GOT3 (cell line): ENCODE measurements at places on chromosomes 3 and 15.

- DNase-seq = no peak
Measured at GRCh38 chr3:87795701-87796100, 263.1 kb downstream of the CGGBP1 start.

DNA sequence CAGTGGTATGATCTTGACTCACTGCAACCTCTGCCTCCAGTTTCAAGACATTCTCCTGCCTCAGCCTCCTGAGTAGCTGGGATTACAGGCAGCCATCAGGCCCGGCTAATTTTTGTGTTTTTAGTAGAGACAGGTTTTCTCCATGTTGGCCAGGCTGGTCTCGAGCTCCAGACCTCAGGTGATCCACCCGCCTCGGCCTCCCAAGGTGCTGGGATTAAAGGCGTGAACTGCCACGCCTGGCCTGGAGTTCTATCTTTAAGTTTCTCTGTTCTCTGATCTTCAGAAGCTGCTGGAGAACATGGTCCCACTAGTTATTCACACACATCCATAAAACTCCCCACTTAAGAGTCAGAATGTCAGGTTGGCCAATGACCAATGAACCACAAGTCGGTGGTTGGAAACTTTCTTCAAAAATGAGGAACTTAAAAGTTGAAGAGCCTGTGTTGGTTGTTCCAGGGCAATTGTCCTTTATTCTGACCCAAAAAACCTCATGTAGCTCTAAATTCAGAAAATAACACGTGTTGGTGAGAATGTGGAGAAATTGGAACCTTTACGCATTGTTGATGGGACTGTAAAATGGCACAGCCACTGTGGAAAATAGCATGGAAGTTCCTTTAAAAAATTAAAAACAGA, 55.9 kb upstream of the PIK3CB start:
- no peak for DNase-seq

GRCh38 chr15:71282076-71282475, 166.8 kb downstream of the THSD4 start:
- no peak for DNase-seq

GRCh38 chr3:184968115-184968514, 156.1 kb downstream of the VPS8 start:
- DNase-seq = no peak

DNA sequence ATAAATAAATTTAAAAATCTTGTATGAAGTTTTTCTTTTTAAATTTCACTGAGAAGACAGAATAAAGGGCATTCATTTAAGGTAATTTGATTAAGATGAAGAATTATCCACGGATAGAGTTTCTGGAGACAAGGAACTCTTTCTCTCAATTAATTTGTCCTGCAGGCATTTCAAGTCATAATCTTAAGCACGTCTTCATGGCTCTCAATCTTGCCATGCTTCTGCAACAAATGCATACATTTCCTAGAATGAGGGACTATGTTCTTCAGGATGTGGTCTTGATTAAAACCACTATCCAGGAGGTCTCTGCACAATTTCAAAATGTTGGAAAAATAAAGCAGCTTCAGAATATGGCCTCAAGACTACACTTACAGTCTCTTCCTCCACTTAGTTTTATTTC, 67.6 kb upstream of the LSAMP start:
- no peak for DNase-seq

DNA sequence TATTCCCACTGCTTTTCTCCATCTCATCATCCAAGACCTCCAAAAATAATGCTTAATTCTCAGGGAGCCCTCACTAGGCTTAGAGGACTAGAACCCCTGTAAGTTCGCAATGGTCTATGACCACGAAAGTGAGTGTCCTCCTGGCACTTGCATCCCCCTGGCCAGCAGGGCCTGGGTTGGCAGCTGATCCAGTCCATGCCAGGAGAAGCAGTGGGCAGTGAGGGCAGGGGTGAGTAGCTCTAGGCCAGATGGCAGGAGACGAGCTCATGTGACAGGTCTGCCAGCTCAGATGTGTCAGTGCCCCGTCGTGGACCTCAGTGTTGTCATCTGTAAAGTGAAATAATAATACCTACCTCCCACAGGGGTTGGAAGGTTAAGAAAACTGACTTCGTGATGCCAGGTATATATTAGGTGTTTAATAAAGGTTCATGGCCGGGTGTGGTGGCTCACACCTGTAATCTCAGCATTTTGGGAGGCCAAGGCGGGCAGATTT, 11.1 kb downstream of the GP5 start:
- no peak for DNase-seq

DNA sequence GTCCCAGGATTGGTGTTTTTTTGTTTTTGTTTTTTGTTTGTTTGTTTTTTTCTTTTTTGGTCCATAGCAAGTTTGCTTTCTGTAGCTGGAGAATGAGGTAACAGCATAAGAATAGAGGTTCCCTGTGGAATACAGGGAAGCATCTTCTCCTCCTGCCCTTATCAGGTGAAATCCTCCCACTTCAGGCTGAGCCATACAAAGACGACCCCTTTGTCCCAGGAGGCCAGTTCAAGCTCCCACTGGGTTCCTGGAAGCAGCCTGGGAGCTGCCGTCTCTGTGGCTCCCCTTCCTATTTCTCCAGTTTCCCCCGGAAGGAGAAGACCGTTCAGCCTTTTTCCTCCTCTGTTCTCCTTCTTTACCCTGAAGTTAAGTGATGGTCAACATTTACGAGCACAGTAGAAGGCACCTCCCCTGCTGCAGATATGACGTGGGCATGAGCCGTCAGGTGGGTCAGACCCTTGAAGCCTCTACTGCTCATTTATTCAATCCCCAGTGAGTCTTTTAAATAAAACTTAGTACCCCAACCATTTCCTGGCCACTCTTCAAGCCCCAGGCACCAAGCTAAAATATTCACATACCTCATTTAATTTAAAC, 1.1 kb downstream of the IL16 start:
- no peak for DNase-seq

- DNase-seq = no peak
Measured at GRCh38 chr3:116276675-116277074, 168.6 kb downstream of the LSAMP start.

DNA sequence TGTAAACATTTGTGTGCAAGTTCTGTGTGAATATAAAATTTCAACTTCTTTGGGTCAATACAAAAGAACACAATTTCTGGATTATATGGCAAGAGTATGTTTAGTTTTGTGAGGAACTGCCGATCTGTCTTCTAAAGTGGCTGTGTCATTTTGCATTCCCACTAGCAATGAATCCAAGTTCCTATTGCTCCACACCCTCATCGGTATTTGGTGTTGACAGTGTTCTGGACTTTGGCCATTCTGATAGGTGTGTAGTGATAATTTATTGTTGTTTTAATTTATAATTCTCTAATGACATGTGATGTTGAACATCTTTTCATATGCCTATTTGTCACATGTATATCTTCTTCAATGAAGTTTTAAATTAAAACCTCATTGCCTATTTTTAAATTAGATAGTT, 58.2 kb upstream of the TMC3 start:
- no peak for DNase-seq

- no peak for DNase-seq
Measured at GRCh38 chr3:140859592-140860336, 81.9 kb upstream of the SLC25A36 start.

DNA sequence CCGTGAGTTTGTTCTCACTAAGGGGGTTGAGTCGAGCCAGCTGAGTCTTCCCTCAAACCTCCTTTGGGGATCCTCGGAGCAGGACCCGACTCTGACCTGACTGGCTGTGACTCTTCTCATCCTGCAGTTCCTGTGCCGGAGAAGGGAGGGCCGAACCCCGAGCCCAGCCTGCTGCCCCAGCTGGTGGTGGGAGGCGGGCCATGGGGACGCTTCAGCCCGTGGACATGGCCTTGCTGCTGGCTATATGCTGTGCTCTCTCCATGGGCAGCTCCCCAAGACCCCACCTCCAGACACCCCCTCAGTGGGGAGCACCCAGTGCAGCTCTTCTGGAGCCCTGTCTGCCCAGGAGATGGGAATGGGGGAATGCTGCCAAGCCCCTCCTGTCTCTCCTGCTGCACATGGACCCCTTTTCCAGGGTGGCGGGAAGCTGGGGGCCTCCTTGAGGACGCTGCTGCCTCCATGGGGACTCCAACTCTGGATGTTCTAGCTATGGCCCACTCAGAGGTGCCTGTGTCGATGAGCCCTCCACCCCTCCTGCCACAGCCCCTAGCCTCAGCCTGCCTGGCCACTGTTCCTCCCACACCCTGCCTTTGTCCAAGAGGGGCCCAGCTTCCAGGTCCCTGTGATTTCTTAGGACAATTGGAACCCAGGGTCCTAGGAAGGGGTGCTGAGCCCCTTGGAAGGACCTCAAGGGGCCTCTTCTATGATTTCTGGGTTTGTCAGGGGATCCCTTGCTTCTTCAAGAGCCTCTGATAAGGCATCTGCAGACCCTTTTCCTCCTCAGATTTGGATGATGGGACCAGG, 12.8 kb downstream of the C15orf39 start:
- no peak for DNase-seq

GRCh38 chr3:72380711-72381493, 467.3 kb downstream of the SHQ1 start:
- no peak for DNase-seq

- no peak for DNase-seq
Measured at GRCh38 chr3:197465197-197465995, 90.4 kb downstream of the BDH1 start.

DNA sequence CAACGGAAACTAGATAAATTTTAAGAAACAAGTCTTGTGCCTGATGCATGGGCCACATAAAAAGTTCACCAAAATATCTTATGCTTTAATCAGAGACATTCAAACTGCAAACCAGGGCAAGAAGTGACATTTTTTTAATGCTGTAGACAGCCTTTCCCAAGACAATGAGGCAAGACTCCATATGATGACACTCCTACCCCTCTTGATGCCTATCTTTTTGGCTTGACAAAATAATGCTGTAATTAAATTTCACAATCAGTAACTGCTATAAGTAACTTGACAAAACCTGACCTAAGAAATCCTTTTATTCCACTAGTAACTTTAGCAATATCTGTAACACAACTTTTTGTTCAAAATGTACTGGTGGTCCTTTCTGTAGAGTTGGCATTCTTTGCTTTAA, 48.7 kb downstream of the ECT2 start:
- DNase-seq = no peak

DNA sequence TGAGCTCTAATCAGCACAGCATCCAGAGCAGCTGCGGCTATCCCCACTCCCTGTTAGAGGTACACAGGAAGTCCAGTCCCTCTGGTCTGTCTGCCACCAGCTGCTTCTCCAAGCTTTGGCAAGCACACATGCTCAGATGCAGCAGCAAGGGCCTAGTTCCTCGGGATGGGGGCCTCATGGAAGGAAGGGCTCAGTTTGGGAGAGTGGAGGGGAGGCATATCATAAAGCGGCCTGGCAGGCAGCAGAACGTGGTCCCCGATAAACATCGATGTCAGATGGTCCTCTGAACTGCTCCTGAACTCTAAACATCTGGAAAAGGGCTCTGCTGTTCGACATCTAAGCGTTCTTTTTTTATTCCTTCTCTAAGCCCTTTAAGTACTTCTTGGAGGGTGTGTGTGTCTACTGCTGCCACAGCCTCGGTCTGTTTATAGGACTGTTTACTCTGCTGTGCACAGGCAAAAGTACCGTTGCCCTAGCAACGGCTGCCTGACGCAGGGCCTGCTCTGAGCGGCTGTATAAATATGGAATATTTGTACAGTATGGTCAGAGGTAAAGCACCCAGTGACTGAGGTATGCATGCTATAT, 74.6 kb downstream of the PRICKLE2 start:
- DNase-seq = no peak

DNA sequence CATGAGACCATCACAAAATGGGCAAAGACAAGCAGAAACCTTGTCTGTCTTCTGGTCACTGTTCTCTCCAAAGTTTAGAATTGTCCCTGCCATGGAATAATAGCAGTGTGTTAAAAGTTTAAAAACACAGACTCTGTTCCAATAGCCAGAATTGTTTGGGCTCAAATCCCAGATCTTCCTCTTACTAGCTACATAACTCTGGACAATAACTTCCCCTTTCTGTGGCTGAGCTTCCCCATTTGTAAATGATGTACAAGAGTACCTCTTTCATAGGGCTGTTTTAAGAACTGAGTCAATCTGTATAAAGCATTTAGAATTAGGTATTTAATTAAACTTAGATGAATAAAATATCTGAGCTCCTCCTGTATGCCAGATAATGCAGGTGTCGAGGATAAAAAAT, 623.0 kb downstream of the NTRK3 start:
- DNase-seq = no peak

GRCh38 chr3:196739671-196740480, at the start of gene PAK2:
PAK2 (plus strand) TSS chr3:196739857; CDS start chr3:196782647, 42,790 bp downstream.
- peak; percentile 80 for DNase-seq

GRCh38 chr3:152817400-152817799, 17.5 kb upstream of the P2RY1 start:
- no peak for DNase-seq
